PC-9 (cell line): ENCODE measurements at places on chromosomes 1 and 21. TPM values are rescaled to one million over a fixed set of nuclear protein-coding genes. Genes with fewer than 3 reads are reported as not detected.

The ITGB3BP gene
- 61.7 and 79.2 TPM in 2 replicates for total RNA-seq

GRCh38 chr1:113931451-113931851 lies 2.3 kb downstream of the HIPK1 start:
- DNase-seq: no peak

- peak; percentile 71 for DNase-seq
Measured at GRCh38 chr1:9473032-9473807, 66.0 kb upstream of the SLC25A33 start.

DNA sequence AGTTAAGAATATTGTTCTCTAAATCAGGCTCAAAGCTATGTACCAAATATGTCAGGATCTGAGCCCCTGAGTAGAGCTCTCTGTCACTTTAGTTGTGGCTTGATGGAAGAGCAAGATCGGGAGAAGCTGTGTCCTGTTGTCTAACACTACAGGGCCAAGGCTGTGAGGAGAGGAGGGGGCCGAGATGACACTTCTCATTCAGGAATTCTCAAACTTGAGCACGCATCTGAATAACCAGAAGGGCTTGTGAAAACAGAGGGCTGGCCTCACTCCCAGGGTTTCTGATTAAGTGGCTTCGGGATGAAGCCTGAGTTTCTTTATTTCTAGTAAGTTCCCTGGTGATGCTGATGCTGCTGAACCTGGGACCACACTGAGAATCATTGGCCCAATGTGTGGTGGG lies 209.2 kb upstream of the DAB1 start:
- DNase-seq: no peak

The CD2 gene
- total RNA-seq: not detected in 2 replicates

DNA sequence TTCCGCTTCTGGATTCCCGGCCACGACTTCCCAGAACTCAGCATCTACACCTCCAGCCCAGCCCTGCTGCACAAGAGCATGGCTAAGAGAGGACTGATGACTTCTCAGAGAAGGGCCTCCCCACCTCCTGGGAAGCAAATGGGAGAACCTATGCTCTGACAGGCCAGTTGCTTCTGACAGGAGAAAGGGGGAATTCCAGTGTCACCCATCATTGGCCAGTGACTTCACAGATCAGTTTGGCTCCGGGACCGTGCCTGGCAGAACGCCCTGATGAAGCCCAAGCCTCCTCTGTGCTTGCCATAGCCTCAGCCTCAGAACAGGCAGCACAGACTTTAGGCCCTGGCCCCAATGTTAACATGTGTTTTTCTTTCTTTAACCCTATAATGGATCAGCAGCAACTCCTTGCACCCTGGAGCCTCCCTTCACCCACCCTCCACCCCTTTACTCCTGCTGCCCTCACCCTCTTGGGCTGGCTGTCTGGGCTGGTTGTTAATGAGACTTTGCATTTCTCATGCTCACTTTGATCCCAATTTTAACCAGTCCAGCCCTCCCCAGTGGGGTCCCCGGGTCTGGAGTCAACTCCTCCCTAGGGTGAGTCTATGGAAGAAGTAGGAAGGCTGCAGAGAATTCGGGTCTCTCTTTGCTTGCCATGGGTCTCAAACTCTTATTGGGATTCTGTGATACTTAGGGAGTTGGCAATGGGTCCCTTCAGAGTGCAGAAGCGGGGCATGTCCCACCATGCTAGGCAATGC lies 42.7 kb upstream of the SLC30A1 start:
- DNase-seq: no peak

DNA sequence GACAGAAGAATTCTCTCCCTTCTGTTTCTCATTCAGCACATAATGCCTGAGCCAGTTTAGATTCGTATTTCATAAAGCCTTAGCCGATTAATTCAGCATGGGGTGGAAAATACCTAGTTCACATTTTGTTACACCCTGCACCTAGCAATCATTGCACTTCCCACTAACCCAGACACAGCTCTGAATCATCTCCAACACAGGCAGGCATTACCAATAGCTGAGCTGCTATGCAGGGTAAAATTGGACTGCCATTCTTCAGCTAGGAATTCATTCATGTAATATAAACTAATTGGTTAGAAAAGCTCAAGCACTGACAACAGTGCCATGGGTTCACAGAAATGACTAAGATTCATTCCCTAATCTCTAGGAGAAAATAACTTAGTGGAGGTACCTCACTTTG lies 26.9 kb upstream of the NKAIN1 start:
- DNase-seq: no peak

The CITED4 gene
- total RNA-seq: 67.5 and 98.2 TPM in 2 replicates

The PPIAL4G gene
- total RNA-seq: not detected in 2 replicates

The LCE2C gene
- not detected in 2 replicates for total RNA-seq

The FCGR2B gene
- not detected in 2 replicates for total RNA-seq

The MMEL1 gene
- total RNA-seq: 2.7 and 4.9 TPM in 2 replicates

- no peak for DNase-seq
Measured at GRCh38 chr1:115296981-115297380, 41.1 kb downstream of the NGF start.

The BATF3 gene
- total RNA-seq: 0.50 and 1.3 TPM in 2 replicates

The KCNJ6 gene
- not detected in 2 replicates for total RNA-seq

DNA sequence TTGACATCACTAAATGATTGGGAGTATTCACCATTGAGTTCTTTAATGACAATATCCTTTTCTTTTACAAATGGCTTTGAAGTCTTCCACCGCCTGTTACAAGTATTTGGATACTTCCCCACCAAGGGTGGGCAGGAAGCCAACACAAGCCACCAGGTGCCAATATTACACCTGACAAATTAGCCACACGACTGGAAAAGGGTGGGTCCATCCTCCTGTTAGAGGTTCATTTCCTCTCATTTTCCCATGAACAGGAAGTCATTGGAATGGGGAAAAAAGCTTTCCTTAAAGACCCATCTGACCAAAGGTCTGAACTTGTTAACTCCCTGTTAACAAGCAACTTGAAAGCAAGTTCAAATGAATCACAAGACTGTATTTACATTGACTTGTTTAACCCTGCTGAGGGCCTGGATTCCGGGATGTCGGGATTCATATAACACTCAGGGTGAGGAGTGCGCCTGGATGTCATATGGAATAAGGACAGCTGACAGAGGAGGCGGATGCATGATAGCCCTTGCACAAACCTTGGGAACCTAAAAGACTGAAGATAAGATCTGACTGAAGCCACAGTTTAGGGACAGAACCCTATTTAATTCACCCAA lies 40.5 kb upstream of the PROX1 start:
- no peak for DNase-seq

The FAM110D gene
- total RNA-seq: 0.23 TPM in 1 of 2 replicates, not detected in the other

GRCh38 chr1:22131875-22132486 lies 10.9 kb downstream of the WNT4 start:
- peak; percentile 68 for DNase-seq

DNA sequence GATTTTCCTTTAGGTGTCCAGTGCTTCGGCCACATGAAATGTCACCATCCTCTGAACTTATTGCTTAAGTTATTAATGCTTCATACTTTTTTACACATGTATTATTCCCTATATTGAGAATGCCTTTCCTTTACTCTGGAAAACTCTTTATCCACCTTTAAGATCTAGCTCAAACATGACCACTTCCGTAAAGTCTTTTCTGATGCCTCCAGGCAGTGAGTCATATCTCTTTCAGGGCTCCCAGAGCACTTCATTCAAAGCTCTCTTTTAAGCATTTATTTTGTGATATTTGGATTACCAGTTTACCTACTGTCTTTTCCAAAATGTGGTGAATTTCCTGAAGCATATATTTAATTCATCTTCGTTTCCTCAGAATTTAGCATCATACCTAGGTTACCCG lies 178.9 kb downstream of the HS2ST1 start:
- DNase-seq: peak; percentile 15

- DNase-seq: no peak
Measured at GRCh38 chr1:10389271-10389973, 9.4 kb upstream of the PGD start.

DNA sequence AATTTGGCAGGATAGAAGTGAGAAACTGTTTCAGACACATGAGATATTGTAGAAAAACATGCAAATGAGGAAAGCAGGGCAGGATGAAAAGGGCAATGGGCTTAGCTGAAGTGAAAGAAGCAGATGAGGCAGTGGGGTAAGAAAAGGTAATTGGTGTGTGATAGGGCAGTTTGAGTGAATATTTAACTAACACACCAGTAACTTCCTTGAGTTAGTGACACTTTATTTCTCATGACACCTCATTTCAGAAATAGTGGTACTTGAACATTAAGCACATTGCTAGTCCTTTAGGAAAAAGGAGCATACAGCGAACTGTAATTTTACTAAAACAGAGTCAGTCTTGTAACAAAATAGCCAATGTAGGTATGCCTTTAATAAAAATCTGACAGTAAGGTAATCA lies 415.0 kb downstream of the DPYD start:
- DNase-seq: no peak

The KCNQ4 gene
- 0.68 and 0.81 TPM in 2 replicates for total RNA-seq

The PTPN7 gene
- total RNA-seq: not detected in 2 replicates
